ENCODE measurements at places on chromosomes 6 and 20.

GRCh38 chr20:54464003-54464402, 11.4 kb upstream of the DOK5 start:
- no peak for DNase-seq

DNA sequence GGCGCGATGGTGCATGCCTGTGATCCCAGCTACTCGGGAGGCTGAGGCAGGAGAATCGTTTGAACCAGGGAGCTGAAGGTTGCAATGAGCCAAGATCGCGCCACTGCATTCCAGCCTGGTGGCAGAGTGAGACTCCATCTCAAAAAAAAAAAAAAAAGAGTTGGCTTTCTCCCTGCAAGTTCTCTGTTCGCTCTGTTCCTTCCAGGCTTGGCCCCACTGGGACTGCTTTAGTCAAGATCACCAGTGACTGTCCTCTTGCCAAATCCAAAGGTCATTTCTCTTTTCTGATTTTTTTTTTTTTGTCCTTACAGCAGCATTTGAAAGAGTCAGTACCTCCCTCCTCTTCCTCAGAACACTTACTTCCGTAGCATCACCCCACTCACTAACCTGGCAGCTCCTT, 10.8 kb upstream of the GNRH2 start:
- no peak for DNase-seq

- no peak for DNase-seq
These were observed 15.4 kb downstream of the TAAR1 start for GRCh38 chr6:132643547-132643946.

- no peak for DNase-seq
These were observed 4.3 kb downstream of the HMGN3 start for GRCh38 chr6:79230149-79230548.

GRCh38 chr6:22253955-22254655, 42.7 kb downstream of the PRL start:
- DNase-seq = no peak

GRCh38 chr6:10956776-10957175, 69.9 kb downstream of the SYCP2L start:
- DNase-seq = no peak

DNA sequence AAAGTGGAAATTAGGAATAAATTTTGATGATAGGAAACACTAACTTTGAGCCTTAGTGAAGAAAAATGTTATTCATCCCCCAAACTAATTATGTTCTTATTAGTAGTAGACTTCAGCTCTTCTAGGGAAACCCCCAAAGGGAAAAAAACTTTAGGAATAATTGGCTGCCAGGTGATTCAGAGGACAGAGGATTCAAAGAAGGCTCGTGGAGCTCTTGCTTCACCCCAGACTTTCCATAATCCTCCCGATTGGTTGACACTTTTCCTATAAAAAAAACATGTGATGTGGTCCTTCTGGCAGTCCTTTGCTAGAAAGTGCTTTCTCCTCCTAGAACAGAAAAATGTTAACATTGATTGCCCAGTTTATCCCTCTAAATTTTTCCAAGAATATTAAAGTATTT, 5.6 kb upstream of the CCDC170 start:
- no peak for DNase-seq

DNA sequence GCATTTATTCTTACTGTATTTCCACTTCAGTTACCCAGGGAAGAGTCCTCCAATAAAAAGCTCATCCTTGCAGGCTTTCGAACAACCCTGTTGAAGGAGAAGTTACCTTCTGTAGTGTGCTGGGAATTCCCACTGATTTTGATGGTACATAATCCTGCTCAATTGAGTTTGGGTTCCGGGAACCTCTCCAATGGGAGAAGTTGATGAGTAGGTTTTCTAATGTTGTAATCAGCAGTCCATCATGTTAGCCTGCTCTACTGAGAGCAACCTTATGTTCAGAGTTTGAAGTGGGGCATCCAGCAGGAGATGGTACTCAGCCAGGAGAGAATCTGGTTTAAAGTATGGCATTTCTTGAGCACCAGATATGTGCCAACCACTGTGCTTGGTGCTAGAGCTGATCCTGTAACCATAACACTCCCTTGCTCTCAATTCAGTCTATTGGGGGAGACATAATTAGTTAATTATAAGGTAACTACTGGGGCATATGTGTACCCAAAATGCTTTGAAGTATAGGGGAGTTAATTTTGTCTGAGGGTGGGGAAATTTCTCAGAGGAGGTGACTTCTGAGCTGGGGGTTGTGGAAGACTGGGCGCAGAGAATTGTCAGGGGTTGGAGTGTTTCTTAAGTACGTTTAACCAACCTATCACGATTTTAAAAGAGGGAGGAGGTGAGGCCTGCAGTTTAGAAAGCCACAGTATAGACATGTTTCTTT, 2.1 kb downstream of the TOP1 start:
- no peak for DNase-seq

DNA sequence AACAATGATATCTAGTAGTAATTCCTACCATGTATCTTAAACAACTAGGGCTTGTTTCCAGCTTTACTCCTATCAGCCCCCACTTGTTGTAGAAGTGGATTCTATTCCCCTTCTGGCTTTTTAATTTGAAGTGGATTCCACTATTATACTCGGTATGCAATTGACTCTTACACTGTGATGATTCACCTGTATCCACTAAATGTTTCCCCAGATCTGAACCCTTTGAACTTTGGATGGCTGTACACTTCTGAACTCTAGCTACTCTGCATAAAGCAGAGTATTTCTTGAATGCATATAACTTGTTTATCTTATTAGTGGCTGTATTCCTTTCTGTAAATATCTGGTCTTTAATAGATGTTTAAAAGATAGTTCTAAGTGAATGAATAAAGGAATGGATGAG, 538.4 kb upstream of the NRSN1 start:
- no peak for DNase-seq

- no peak for DNase-seq
These were observed 98.1 kb upstream of the MARCKS start for GRCh38 chr6:113758826-113759574.

DNA sequence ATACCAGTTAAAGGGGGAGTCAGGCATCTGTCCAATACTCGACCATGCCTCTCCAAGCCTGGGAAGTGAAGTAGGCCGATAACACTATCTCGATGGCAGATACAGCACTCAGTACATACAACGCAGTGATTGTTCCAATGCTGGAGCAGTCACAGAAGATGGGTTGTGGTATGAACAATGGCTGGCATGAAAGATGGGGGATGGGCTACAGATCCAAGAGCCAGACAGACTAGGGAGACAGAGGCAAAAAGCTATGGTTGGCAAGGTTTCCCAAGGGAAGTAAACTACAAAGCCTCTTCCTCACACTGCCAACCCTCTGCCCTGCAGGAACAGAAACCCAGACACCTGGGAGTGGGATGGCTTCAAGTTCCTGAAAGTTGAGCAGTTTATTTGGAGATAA, 19.2 kb downstream of the FKBP1A start:
- DNase-seq = no peak

- DNase-seq = no peak
These were observed 7.7 kb downstream of the KIF3B start for GRCh38 chr20:32285082-32285620.

DNA sequence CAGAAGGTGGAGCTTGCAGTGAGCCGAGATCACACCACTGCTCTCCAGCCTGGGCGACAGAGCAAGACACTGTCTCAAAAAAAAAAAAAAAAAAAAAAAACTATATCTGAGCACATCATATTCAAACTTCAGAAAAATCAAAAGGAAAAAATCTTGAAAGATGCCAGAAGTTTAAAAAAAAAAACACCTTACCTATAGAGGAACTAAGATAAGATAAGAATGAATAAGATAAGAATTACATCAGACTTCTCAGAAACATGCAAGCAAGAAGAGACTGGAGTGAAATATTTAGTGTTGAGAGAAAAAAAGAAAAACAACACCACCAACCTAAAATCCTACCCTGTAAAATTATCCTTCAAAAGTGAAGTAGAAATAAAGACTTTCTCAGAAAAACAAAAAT, 116.8 kb upstream of the ARID1B start:
- no peak for DNase-seq

GRCh38 chr6:134519465-134519864, 201.6 kb upstream of the SGK1 start:
- DNase-seq = peak; percentile 41

- DNase-seq = no peak
These were observed 23.8 kb downstream of the SLC22A23 start for GRCh38 chr6:3433005-3433404.

GRCh38 chr6:42841844-42842584, 37.4 kb upstream of the RPL7L1 start:
- DNase-seq = no peak
